ENCODE measurements at places on chromosomes 5 and 9.

GRCh38 chr5:96565582-96566265, 96.5 kb upstream of the CAST start:
- DNase-seq: no peak

DNA sequence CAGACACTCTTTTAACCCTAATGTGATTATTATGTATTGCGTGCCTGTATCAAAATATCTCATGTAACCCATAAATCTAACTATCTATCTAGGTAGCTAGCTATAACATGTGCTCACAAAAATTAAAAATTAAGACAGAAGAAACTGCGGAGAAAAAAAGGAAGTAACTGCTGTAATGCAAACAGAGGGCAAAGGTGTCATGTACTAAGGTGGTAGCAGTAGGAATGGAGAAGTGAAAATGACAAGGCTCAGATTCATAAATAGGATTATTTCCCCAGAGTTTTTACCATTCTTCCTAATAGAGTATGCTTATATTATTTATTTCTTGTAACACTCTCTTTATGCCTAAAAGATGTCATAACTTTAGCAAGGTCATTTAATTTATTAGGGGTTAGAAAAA, 1527.5 kb upstream of the C9orf72 start:
- no peak for DNase-seq

- no peak for DNase-seq
Measured at GRCh38 chr5:81786991-81787390, 36.1 kb upstream of the SSBP2 start.

GRCh38 chr9:133976191-133976861, 15.8 kb downstream of the VAV2 start:
- no peak for DNase-seq

GRCh38 chr5:59445741-59446140, 447.8 kb downstream of the PDE4D start:
- DNase-seq: no peak

- DNase-seq: no peak
Measured at GRCh38 chr9:3858961-3859360, 333.2 kb upstream of the RFX3 start.

DNA sequence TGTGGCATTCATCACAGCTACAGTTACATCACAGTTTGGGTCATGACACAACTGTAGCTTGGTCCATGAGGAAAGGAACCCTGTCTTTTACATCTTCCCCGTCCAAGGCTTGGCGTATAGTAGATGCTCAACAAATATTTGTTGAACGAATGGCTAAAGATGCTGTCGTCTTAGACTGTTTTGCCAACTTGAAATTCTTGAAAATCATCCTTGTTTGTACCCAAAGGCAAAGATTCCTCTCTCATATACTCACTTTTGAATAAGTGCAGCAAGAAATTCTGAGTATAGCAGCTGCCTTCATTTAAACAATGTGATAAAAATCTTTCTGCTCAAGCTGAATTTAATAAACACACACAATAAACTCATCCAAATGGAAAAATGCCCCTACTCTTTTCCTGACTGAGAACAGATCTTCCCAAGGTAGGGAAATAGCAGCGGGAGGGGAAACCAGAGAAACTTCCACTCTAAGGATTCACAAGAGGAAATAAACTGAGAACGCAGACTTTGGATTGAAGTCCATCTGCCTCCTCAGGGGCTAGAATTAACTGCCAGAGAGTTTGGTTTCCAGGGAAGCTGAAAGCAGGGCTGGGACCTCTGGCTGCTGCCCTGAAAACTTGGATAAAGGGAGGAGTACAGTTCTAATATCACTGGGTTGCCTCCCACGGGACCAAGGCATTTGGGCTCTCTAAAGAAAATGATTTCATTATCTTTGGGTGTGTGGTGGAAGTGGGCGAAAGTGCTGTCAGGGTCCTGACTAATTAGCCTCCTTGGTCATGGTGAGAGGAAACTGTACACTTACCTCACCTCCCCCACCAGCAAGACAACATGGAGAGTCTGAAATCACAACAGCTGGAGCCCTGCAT, 99.1 kb downstream of the DPYSL3 start:
- no peak for DNase-seq

- DNase-seq: no peak
Measured at GRCh38 chr5:51651476-51651875, 268.2 kb downstream of the ISL1 start.

DNA sequence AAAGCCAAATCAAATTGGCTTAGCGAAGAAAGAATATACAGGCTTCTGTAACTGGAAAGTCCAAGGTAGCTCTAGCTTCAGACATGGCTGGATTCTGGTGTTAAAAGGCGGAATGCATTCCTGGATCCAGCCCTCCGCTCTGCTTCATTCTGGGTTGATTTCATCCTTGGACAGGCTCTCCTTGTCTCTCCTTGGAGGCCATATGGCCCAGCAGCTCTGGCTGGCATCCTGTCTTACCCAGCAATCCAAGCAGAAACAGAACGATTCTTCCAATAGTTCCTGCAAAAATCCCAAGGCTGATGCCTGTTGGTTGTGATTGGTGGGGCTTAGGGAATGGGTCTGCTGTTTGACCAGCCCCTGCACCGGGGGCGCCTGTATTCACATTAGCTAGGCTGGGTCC, 37.0 kb upstream of the SAP30L start:
- no peak for DNase-seq

GRCh38 chr9:90432951-90433350, 209.7 kb downstream of the DIRAS2 start:
- DNase-seq: no peak

DNA sequence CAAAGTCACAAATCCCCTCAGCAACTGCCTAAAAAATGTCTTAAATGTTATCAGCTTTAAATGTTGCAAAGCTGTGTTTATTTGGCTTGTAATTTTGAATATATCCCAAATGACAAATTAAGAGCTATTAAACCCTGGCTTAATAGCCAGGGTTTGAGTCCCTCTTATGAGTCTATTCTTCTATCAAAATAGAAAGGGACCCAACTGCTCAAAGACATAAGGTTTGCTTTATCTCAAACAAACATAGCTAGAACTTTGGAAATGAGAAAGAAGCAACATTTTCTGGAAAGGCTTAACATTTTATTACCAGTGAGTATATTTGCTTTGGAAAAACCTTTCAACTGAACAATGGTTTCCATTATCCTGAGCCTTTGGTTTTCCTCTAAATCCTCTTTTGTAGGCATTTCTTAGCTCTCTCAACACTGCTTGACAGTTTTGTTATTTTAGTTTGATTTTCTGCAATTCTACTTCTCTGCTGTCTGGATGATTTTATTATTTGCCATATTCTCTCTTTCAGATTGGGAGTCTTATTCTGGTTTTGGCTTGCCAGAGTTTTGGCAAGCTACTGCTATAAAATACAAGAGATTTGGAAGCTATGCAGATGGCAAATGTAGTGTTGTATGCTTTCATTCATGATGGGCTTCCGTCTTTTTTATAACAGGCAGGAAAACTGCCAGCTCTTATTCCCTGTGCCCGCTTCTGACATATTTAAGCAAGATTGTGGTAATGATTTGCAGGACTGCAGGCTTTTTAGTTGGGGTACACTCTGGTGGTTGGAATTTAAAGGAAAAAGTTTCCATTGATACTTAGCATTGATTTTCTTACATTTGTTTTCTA, 734.9 kb downstream of the DTWD2 start:
- no peak for DNase-seq

- no peak for DNase-seq
Measured at GRCh38 chr9:86531273-86531970, 177.2 kb upstream of the TUT7 start.

- DNase-seq: no peak
Measured at GRCh38 chr5:125011419-125011818, 265.0 kb upstream of the ZNF608 start.

DNA sequence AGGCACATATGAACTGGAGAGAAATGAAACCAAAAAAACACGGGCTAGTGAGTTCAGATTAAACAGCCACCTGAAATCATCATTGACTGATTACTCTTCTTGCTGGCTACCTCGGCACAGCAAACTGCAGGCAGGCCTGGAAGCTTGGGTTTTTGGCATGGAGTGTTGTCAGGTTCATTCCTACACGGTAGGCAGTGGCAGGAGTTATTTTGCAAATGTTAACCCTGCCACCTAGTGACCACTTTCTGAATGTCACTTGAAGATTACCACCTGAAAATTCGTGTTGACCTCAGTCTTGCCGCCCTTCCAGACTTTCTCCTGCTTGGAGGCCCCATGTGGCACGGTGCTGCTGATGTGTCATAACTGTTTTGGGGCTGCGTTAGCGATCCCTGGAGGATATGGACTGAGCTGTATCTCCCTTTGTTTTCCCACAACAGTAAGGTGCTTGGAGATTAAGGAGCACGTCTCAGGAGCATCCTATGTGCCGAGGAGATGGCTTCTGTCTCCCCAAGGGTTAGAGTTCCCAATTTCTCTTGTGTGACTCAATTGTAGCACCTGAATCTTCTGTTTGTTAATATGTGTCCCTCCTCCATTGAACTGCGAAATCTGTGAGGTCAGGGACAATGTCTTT, 12.7 kb upstream of the CD180 start:
- peak; percentile 11 for DNase-seq

GRCh38 chr9:123425836-123426365, 69.9 kb downstream of the CRB2 start:
- DNase-seq: no peak

DNA sequence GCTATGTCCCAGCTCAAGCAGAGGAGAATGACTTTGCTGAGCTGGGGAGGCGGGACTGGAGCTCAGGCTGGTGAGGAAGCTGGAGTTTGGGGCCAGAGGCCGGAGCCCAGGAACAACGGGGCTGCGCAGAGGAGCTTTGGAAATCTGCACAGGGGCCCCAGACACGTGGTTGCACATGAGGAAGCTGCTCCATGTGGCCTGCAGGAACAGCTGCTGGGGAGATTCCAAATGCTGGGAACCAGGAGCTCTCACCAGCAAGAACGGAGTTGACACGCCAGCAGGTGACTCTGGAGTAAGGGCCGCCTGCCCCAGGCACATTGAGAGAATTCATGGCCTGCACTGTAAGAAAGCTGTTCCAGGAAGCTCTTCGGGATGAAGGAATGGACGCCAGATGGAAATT, 91.0 kb downstream of the OLFM1 start:
- no peak for DNase-seq

GRCh38 chr5:67451640-67452279, 255.2 kb upstream of the CD180 start:
- no peak for DNase-seq

DNA sequence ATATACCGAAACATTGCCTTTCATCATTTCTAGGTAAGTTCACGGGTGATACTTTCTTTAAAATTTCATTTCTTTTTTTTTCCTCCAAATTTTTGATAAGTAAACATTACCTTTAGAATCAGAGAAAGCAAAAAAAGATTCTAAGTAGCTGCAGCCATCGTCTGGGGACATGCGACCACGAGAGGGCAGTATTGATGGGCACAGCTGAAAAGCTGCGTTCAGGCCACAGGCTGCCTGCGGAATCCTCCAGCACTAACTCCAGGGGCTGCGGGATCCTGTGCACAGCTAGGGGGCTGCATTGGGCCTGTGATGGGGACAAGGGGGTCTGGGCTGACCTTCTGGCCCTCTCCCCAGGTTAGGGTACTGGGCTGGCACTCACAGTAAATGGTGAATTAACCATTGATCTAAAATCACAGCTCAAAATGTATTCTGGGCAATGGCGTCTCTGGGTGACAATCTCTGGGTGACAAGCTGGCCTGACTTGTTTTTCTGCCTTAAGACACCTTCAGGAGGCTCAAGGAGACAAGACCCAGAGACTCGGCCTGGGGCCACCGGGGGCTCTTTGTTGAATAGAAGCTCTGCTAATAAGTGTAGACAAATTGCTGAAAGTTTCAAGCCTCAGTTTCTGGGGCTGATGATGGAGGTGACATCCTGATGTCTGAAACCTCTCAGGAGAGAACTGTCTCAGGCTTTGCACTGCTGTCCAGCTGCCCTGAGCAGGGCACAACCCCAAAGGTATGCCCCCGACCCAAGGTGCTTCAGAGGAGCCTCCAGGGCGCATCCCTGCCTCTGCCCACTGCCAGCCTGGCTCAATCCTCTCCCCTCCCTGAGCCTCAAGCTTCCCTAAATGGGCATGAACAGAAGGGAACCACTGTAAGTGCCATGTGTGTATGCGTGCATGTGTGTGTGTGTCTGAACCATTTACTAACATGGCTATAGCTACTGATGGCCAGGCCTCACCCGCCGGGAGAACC, 44.3 kb upstream of the SARDH start:
- DNase-seq: peak; percentile 24

DNA sequence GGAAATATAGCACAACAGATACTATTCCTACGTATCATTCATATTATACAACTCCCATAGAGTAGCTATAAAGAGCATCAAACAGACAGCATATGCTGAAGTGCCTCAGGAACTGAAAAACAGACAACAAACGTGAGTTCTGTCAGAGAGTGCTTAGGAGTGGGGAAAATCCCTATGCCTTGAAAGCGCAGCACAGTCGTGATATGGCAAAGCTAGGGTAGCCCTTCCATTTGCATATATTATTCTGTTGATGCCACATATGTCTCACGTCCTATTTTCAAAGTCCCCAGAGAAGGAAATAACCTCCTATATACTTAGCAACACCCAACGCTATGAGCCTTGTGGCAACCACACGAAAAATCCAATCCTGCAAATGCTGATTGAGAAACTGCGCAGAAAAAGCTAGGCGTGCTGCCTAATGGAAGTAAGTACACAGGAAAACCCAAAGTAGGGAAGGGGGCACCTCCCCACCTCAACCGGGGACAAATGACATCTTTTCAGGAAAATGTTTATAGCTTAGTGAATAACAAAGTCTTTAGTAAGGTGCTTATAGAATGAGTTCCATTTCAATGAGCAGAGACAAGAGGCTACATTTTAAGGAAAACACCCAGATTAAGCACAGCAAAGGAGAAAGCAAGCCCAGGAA, 105.1 kb downstream of the MED10 start:
- DNase-seq: no peak

DNA sequence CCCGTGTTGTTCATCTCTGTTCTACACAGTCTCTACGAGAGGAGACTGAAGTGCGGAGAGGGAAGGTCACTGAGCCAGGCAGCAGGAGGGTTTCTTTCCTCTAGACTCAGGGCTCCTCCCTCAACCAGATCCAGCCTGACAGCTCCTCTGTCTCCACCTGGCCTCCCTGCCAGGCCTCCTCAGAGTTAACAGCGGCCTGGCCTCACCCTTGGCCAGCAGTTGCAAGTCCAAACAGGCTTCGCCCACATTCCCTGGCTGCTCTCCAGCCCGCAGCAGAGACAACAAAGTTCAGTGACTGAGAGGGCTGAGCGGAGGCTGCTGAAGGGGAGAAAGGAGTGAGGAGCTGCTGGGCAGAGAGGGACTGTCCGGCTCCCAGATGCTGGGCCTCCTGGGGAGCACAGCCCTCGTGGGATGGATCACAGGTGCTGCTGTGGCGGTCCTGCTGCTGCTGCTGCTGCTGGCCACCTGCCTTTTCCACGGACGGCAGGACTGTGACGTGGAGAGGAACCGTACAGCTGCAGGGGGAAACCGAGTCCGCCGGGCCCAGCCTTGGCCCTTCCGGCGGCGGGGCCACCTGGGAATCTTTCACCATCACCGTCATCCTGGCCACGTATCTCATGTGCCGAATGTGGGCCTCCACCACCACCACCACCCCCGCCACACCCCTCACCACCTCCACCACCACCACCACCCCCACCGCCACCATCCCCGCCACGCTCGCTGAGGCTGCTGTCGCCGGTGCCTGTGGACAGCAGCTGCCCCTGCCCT, at the start of gene HRCT1:
TSS of gene HRCT1 (plus strand) at position 291 of the 768 bp plus-strand sequence. CDS start at position 377, 86 bp downstream.
- DNase-seq: no peak

GRCh38 chr5:95417971-95418370, 26.8 kb downstream of the FAM81B start:
- no peak for DNase-seq

Data from stimulated activated CD8-positive, alpha-beta memory T cell treated with anti-CD3 and anti-CD28 coated beads, Interleukin-7, amount 100 ng/mL, for 1 hour (primary cell).